ENCODE measurements at places on chromosomes 16 and 17.
A peak's percentile ranks its signal among the peaks of the same experiment; 100 is the strongest.

- no peak for DNase-seq
Observed at GRCh38 chr16:77705351-77705750, 17.0 kb upstream of the NUDT7 start.

DNA sequence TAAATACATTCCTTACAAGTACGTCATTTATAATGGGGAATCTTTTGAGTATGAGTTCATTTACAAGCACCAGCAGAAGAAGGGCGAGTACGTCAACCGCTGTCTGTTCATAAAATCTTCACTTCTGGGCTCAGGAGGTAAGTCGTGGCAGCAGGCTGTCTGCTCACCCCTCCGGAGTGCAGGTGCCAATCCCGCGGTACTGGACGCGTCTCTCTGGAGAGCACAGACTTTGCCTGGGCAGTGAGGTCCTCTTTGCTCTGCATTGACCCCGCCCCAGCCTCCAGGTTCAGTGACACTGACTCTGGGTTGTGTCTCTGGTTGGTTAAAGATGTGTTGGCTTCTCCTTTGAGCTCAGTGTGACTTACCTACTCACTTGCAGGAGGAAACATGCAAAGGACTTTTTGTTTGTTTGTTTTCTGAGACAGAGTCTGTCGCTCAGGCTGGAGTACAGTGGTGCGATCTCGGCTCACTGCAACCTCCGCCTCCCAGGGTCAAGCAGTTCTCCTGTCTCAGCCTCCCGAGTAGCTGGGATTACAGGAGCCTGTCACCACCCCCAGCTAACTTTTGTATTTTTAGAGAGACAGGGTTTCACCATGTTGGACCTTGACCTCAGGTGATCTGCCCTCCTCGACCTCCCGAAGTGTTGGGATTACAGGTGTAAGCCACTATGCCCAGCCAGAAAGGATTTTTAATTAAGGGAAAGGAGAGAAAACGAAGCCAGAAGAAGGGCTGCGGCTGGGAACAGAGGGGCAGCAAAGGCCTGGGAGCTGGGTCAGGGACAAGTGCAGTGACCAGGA, 31.2 kb downstream of the RNF213 start:
- no peak for DNase-seq

GRCh38 chr16:9953908-9954570, 228.2 kb downstream of the GRIN2A start:
- no peak for DNase-seq

DNA sequence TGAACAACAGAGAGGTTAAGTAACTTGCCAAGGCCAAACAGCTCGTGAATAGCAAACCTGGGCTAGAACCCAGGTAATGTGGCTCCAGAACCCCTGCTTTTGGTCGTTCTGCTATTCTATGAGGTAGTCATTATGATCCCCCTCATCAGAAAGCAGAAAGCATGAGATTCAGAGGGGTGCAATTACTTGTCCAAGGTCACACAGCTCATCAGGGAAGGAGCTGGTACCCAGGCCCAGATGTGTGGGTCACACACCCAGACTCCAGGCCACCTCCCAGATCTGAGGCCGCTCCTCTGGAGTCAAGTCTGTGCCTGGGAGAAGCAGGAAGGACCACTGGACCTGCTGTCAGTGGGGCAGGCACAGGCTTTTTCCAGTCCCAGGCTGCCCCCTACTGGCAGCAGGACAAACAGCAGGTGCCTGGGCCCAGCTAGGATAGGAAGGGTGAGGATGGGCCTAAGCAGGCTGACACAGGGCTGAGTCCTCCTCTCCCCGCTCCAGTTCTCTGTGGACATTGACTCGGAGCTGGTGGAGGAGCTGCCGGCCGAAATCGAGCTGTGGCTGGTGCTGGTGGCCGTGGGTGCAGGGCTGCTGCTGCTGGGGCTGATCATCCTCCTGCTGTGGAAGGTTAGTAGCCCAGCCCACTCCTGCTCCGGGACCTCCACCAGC, 7.8 kb upstream of the PDK2 start:
- DNase-seq = peak; percentile 53

DNA sequence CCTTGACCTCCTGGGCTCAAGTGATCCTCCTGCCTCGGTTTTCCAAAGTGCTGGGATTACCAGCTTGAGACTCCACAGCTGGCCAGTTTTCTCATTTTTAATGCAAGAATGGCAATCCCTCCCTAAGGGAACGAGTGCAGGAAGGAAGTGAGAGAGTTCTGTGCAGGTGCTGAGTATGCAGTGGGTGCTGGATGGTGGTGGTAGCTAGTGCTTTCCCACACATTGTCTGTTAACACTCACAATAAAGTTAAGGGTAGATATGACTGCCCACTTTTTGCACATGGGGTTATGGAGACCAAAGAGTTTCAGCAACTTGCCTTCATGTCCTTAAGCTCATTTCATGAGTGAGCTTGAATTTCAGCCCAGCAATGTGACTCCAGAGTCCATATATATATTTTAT, 18.5 kb downstream of the RGS9 start:
- no peak for DNase-seq

- DNase-seq = no peak
Observed at GRCh38 chr17:61815863-61816503, 47.3 kb downstream of the BRIP1 start.

GRCh38 chr16:53054670-53055485, at the start of gene CHD9:
TSS of gene CHD9 (plus strand) at chr16:53054991. CDS start at chr16:53156090, 101,099 bp downstream.
- DNase-seq = peak; percentile 52

DNA sequence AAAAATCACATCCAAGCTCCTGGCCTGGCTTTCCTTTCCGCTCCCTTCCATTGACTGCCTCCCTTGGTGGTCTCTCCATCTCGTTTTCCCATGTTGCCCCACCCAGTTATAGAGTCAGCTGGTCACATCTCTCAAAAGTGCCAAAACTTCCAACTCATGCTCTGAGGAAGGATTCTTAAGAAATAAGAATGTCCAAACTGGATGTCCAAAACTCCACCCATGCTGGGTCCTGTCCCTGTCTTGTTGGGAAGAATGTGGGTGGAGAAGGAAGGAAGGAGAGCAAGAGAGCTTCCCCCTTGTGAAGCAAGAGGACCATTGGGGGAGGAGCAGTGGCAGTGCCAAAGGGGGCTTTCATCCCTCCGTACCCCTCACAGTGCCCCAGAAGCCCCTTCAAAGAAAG, 44.6 kb upstream of the MAP3K14 start:
- no peak for DNase-seq

DNA sequence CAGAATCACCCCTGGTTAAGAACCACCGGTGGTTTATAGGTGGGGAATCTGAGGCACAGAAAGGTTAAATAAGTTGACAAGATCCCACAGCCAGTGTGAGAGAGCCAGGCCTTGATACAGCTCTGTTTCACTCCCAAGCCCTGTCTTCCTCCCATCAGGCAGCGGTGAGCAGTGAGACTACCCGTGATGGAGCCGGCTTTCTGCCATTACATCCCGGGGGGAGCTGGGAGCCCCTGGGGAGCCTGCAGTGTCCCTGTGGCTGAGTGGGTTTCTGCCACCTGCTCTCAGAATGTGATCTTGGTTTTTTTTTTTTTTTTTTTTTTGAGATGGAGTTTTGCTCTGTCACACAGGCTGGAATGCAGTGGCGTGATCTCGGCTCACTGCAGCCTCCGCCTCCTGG, 66.4 kb downstream of the ABCC1 start:
- no peak for DNase-seq

DNA sequence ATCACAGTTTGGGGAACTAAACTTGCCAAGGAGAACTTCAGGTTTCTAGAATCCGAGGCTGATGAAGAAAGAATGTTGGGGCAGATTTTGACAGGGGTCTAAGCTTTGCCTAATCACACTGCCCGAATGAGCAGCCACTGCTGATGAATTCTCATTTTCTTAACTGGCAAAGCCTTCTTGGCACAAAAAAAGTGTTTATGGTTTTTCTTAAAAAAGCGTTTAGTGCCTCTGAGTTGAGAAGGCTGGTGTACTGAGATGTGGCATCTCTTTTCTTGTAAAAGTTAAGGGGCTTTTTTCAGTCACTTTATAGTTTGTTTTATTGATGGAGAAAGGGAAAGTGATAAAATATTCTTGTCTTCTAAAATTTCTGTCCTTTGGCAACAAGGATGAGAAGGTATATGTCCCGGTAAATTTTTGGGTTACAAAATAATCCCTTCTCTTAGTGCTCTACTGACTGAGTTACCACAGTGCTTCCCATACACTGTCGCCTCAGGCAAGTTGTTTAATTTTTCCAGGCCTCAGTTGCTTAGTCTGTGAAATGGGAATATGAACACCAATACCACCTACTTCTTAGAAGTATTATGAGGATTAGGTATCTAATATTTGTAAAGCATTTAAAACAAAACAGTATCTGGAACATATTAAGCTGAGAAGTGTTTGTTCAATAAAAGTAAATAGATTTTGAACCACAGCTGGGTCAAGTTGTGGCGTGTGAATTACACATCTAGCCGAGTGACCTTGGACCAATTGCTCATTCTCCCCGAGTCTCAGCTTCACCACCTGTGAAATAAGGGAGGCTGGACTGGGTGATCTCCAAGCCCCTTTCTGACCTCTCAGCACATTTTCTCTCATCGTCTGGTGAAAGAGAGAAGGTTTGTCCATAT, 320.8 kb downstream of the HAPSTR1 start:
- no peak for DNase-seq

DNA sequence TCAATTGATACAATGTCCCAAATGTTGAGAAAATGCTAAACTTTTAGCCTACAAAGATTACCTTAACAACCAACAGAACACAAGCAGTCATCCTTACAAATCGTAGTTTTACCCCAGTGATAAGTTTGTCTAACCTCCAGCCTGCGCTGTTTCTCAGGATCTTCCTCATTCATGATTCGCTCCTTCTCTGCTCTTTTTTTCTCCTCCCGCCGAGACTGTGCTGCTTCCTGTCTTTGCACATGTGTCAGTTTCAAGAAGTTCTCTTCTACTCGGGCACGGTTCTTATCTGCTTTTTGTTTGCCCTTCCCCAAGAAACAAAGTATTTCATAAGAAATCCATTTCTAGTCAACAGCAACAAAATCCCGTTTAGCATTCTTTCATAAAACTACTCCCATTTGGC, 10.2 kb upstream of the STRADA start:
- DNase-seq = no peak

DNA sequence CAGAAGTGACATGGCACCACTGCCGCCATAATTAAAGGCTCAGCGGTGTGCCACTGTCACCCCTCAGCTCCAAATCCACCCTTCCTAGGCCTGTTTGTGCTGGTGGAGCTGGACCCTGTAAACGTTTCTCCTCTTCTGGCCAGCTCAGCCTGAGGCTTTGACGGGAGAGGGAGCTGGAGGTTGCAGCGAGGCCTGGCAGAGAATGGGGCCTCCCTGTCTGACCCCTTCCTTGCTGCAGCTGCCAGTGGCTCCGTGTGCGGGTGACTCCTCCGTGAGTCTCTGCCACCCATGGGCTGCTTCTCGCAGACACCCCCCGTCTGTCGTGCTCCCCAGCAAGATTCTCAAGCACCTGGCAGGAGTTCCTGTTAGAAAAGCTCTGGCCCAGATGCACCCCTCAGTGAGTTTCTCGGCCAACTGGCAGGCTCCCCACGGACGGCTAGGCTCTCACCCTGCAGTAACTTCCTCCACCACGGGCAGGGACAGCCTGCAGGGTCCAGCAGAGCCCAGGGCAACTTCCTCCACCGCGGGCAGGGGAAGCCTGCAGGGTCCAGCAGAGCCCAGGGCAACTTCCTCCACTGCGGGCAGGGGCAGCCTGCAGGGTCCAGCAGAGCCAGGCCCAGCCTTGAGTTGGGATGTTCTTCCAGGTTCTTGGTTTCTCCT, 4.7 kb upstream of the CHMP6 start:
- no peak for DNase-seq

- no peak for DNase-seq
Observed at GRCh38 chr16:12339686-12340085, 363.2 kb downstream of the SNX29 start.

DNA sequence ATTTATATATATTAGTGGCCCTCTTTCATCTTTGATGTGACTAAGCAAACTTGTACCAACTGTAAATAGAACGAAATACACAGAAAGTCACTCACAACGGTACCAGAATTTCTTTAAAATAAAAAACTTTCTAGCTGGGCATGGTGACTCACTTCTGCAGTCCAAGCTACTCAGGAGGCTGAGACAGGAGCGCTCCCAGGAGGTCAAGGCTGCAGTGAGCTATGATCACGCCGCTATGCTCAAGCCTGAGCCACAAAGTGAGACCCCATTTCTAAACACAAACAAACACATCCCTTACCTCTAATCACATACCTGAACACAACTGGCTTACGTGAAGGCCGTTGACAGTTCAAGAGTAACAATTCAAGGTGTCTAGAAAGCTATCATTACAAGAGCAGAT, 29.7 kb downstream of the STAT5B start:
- no peak for DNase-seq

- DNase-seq = peak; percentile 45
Observed at GRCh38 chr16:84692451-84693214, 7.2 kb upstream of the USP10 start.

DNA sequence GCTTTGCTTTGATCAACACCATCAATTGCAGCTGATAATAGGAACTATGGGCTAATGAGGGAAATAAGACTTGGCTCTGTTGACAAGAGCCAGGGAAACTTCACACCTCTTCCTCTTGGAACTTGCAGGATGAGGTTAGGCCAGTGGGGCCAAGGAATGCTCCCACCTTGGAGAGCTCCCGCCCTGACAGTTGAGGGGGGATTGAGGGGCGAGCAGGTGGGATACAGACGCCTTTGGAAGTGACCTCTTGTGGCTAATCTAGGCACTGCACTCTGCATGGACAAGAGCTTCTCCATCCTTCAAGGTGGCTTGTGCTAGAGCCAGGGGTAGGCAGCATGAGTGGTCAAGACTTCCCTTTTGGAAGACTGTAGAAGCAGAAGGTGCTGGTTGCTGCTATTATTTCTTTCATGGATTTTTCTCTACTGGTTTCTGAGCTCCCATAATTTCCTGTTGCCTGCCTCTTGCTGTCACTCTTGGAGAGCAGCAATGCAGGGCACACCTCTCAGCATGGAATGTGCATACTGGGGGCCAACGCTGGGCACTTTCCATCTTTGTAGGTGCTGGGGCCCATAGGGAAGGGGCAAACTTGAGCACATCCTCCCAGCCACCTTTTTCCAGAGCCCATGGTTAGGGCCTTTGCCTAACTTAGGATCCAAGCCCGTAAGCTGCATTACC, 2.3 kb upstream of the PHF12 start:
- DNase-seq = peak; percentile 44

- DNase-seq = no peak
Observed at GRCh38 chr17:76200354-76200753, 39.9 kb downstream of the RNF157 start.

DNA sequence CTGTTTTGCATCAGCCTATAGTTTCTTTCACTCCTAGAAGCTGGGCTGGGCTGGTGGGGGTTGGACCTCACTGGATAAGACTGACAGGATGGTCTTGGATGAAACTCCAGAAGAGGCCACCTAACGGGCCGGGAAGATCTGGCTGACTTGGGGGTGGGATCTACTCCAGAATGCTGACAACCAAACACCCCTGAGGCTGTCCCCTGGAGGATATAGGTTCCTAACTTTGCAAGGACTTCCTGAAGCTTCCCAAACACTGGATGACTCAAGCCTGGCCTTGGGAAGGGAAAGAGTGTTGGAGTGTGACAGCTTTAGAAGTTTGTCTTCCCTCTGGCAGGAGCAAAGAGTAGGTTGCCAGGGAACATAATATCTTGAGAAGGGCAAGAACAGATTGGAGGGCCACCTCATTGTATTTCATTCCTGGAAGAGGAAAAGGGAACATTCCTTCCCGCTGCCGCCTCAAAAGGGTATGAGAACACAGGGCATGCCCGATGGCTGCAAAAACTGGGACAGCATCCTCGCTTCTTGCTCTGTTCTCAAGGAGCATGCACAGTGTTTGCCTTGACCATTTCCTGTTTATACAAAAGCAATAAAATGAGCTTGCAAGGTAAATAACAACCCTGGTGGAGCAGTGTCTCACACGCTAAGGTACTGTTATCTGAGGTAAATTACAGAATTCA, 6.8 kb upstream of the CYB5B start:
- peak; percentile 37 for DNase-seq

- no peak for DNase-seq
Observed at GRCh38 chr16:23570992-23571632, 13.6 kb downstream of the UBFD1 start.

Data from bronchial epithelial cell (primary cell).